ENCODE measurements at places on chromosomes 13 and 19.

DNA sequence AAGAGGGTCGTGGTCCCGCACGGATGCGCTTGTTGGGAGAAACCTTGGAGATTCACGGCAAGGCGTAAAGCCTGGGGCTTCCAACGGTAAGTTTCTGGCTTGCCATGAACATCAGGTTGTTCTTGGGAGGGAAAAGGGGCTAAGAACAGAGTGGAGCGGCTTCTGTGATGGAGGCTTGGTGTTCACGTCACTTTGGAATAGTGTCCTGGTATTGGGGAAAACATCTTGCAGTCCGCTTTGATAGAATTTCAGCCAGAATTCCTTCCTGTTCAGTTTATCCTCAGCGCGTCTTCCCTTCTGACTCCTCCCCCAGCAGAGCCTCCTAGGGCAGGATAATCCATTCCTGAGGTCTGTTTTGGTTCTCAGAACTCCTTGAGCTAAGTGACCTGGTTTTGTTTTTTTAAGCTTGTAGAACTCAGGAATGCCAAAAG lies 2.0 kb downstream of the KCTD15 start:
- peak; percentile 33 for DNase-seq

GRCh38 chr13:25847145-25847544 lies 204.7 kb downstream of the SHISA2 start:
- no peak for DNase-seq

DNA sequence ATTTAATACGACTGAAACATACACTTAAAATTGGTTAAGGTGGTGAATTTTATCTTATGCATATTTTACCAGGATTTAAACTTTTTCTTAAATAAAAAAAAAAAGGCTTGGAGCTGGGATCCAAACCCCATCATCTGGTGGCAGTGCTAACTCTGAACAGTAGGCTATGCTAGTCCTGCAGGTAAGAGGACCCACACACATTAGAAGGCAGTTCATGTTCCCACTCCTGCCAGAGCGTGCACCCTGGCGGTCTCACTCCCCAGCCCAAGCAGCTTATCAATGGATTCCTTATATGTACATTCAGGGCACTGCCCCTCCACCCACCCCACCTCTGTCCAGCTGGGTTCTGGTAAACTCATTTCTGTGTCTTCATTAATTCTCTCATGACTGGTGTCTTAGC lies 31.3 kb upstream of the CEBPA start:
- no peak for DNase-seq

DNA sequence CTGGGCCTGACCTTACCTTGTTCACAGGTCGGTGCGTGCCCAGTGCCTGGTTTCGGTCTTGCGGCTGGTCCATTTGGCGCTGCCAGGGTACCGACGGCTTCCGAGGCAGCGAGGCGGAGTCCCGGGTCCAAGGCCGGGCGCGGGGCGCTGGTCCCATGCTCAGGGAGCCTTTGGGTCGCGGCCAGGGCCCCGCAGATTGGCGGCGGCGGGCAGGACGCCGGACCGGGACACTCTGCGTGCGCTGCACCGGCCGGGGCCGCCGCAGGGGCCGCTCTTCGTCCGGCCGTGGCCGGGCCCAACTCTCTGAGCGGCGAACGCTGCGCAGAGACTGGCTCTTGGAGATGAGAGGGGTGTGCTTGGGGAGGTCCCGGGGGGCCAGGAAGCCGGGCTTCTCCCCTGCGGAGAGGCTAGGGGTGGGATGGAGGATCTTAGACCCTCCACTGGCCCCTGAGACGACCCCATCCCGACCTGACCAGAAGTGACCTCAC lies 3.4 kb upstream of the WIZ start:
- no peak for DNase-seq

DNA sequence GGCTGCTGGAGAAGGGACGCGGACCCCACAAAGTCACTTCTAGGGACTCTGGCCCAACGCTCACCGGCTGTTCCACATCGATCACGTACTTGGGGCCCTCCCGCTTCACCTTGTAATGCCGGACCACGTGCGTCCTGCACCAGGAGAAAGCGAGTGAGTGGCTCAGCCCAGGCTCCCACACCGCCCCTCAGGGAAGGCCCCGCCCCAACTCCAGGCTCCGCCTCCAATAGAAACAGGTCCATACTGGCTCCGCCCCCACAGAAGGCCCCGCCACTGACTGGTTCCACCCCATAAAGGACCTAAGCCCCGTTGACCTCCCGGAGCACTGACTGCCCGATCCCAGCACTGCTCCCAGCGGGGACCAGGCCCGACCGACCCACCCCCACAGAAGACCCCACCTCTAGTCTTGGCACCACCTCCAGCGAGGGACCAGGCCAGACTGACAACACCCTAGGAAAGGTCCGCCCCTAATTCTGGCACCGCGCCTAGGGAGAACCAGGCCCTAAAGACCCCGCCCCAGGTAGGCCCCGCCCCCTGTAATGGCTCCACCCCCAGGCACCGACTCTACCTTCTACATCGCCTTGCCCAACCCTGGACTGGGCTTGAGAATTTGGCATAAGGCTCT lies 11.3 kb downstream of the STAP2 start:
- DNase-seq, result peak; percentile 22
